ENCODE measurements at places on chromosomes 3 and 15.

DNA sequence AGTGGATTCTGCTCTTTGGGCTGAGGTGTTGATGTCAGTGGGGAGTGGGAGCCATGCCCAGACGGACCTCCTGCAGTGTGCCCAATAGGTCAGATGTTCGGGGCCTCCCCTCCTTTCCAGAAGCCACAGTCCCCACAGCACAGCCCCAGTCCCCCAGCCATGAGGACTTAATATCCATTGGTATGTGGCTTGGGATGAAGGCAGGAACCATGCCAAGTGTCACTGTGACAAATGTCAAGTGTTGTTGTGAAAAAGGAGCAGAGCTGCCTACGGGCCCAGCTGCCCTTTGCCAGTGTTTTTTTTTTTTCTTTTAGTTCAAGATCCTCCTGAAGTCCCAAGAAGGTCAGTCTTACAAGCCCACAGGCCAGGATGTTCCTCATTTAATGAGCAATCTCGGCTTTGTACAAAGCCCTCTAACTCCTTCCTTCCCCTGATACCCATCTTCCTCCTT, 12.2 kb downstream of the SEMA3G start:
- no peak for DNase-seq

DNA sequence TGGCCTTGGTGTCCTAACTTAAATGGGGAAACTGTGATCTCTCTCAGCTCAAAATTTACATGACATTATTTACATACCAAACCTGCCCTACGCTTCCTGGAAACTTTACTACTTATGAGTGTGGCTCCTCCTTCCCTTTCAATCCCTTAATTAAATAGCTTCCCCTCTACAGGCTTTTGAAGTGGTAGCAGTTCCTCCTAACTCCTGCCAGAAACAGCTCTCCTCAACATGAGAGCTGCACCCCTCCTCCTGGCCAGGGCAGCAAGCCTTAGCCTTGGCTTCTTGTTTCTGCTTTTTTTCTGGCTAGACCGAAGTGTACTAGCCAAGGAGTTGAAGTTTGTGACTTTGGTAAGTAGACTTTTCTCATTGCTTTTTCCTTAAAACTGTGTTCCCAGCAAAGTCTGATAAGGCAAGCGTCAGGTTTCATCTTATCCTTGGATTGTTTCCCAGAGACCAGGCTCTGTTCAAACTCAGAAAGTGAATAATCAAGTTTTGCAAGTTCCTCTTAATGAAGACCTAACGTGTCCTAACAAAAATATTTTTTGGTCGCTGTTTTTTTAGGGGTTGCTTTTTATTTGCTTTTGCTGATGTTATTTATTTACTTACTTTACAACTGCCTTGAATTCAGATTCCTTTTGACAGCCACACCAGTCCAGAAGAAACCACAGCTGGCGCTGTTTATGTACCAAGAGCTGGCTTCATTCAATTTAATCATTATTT, at the start of gene ACP3:
ACP3 (plus strand) TSS at position 179 of the 720 bp plus-strand sequence; CDS start at position 229, 50 bp downstream.
- no peak for DNase-seq

DNA sequence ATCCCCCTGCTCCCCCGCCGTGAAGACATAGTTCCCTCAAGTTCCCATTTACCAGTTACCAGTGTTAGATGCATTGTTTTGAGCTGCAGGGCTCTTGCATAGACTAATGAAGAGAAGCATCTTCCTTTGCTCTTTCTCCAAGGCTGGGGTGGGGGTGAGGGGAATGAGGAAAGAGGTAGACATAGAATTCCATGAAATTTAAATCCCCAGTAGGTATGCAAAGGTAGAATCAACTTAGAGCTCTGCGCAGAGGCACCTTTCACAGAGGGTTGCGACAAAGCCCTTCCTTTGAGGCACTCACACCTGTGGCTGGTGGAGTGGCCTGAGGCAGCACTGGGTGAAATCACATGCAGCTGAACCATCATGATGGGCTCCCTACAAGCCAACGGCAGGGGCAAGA, 101.3 kb downstream of the WDR76 start:
- DNase-seq = no peak

GRCh38 chr3:120419797-120420196, 31.0 kb downstream of the FSTL1 start:
- DNase-seq = no peak

- no peak for DNase-seq
Observed at GRCh38 chr3:67386451-67386850, 268.0 kb downstream of the SUCLG2 start.

GRCh38 chr15:79310985-79311900, at the start of gene TMED3:
Gene TMED3 (plus strand): TSS chr15:79311112. CDS start chr15:79311250, 138 bp downstream.
- peak; percentile 85 for DNase-seq

- no peak for DNase-seq
Observed at GRCh38 chr3:38606561-38606960, 42.9 kb downstream of the SCN5A start.

- DNase-seq = no peak
Observed at GRCh38 chr3:154364849-154365248, 40.6 kb upstream of the DHX36 start.

- no peak for DNase-seq
Observed at GRCh38 chr3:87272718-87273341, 3.6 kb downstream of the POU1F1 start.

GRCh38 chr3:127817406-127817841, 4.9 kb downstream of the MGLL start:
- DNase-seq = no peak

DNA sequence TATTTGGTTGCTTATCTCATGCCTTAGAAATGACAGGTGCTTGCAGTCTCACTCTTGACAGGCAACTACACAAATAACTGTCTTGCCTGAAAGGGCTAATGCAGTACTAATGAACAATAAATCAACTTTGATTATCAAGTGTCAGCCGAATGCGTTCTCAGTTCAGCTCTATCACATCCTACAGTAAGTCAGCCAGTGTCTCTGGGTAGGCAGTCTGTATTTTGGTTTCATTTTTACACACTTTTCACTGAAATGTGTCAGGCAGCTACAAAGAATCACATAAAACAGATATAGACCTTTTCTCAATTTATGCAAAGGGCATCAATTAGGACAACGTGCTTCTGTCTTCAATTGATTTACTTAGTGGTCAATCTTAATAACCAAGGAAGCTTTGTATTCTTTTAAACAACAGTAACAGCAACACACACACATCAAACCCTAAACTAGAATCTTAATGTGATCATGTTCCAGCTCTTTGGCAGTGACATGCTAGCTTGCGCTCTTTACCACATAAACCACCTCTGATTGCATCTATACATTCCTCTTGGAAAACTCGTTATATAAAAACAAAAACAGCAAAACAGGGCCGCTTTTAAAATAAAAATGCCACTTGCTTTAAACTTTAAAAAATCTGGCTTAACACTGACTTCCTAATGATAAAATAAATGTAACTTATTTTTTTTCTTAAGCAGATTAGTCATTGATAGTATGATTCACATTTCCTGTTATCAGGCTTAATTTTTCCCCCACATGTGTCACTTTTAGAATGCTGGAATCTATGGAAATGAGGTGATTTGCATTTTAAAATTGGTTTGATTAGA, 520.4 kb downstream of the FOXP1 start:
- DNase-seq = peak; percentile 44

DNA sequence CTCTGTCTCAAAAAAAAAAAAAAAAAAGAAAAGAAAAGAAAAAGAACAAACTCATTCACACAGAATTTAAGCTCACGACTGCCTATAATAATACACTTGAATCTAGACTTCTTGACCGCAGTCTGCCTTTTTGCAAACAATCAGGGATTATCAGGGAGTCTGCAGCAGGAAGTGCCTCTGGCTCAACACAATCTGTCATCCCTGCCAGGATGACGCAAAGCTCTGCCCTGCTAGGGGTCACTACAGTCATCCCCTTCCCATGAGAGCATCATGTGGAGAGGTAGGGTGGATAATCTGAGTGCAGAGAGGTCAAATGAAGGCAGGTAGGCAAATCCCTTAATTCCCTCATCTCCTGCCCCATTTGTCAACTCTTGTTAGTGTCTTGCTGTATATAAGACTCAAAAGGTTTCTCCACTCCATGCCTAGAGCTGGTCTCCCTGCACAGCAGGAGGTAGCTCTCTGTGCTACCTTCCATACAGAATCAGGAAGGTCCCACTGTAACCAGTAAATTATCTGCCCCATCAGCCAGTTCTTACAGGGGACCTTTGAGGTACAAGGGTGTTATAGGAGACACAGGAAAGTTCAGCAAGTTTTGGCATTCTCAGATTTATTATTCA, 4.2 kb downstream of the UBAP1L start:
- no peak for DNase-seq

DNA sequence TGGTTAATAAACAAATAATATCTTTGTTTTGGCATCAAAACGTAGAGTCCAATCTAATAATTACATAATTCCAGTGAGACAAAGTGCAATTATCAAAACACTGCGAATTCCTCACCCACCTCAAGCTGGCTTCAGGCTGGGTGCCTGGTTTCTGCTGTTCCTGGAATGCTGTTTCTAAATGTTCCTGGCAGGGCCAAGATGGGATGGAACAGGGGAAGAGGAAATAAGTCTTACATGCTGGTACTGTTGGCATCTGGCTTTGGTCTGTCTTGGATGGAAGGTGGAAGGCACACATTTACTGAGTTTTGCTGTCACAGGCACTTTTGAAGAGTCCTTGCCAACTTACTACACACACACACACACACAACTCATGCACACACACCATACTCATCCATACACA, 101.9 kb upstream of the SLCO3A1 start:
- DNase-seq = no peak

- DNase-seq = no peak
Observed at GRCh38 chr3:100407164-100407563, 5.8 kb downstream of the LNP1 start.

DNA sequence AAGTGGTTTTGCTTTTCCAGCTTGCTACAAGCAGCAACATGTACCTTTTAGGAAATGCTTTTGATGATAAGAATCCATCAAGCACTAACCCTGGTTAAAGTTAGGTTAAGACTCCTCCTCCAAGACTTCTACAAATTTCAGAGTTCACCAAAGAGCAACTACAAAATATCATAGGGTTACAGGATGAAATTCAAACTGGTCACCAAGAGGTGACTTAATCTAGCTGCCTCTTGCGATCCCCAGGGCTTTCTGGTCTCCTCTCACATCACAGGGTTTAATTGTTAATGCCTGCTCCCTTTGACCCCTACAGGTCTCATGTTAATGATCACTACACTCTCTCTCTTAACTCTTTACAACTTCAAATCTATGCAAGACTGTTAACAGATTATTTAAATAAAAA, 66.5 kb downstream of the DPH6 start:
- DNase-seq = no peak

DNA sequence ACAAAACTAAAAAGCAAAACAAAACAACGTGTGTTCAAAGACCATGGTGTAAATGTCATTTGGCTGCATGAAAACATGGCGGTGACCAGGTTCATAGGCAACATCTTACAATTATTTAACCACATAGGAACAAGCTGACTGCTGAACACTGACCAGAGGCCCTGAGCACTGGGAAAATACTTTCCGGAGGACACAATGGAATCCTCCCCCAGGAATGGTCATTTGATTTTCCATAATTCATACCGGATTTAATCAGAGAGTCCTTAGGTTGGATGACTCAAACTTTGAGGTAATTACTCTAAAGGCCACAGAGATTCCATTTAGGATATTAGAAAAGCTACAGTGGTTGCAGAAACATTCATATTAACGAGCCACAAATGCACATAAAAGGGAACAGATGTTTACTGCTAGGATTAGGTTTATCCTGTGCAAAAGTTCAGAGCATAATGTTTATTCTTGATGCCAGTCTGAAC, 254.7 kb downstream of the NR1D2 start:
- DNase-seq = no peak

DNA sequence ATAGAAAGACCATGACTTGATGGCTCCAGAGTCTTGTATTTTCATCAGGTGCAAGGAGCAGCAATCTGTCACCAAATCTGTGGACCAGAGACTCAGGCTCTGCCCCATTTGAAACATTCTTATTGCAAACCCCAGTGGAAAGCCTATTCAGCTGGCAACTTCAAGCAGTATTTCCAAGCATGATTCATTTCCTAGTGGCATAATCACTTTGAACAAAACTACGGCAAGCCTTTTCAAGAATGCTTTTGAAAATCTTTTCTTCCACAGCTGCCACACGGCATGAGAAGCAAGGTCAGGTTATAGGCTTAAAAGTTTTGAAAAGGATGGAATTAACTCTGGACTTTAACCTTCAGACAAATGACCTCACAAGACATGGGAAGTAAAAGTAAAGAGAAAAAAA, 122.0 kb upstream of the BFSP2 start:
- DNase-seq = no peak

GRCh38 chr3:183400352-183400751, 28.1 kb downstream of the MCF2L2 start:
- DNase-seq = no peak

DNA sequence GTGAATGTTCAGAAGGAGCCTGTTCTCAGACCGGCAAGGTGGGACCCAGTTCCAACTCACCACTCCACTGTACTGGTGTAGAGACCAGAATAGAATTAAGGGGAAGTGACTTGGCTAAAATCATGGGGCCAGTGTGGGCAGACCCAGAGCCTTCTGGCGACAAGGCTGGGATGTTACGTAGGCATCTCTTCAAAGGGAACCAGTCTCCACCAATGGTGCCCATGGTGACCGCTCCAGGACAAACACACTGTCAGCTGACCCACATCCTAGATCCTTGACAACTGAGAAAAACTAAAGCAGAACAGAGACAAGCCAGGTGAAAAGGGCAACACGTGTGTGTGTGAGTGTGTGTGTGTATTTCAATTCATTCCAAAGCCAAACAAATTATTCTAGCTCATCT, 321.7 kb upstream of the FRG2C start:
- no peak for DNase-seq

GRCh38 chr3:86029590-86029989, 961.4 kb downstream of the VGLL3 start:
- no peak for DNase-seq

DNA sequence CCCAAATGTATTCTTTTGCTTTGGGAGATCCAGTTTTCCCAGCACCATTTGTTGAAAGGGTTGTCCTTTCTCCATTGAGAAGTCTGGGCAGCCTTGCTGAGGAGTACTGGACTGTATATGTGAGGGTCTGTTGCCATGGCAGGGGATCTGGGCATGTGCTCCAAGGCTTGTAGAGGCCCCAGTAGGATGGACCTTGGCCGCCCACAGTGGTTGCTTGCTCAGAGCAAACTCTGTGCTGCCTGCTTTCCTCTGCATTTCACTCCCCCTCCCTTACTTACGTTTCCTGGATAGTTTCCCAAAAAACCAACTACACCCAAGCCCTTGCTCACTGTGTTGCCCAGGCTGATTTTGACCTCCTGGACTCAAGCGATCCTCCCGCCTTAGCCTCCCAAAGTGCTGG, 97.2 kb upstream of the PRR23E start:
- DNase-seq = no peak

GRCh38 chr3:65196663-65197062, 508.9 kb upstream of the ADAMTS9 start:
- DNase-seq = no peak

- DNase-seq = no peak
Observed at GRCh38 chr15:53918180-53919079, 59.8 kb upstream of the UNC13C start.

DNA sequence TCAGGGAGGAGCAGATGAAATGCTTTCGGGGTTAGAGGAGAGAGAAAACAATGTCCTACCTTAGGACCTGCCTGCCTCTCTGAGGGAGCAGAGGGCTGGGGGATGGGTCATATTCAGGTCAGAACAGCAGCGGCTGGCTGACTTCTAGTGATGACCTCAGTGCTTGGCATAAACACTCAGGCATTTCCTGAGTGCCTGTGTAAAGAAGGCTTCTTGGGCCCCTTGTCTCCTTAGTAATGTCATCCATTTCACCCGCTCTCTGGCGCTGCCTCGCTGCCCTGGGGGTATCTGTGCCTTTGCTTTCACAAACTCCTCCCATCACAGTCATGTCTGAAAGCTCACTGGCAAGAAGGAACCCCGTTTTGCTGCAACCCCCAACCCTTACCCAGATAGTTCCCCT, 82.9 kb upstream of the GSK3B start:
- no peak for DNase-seq
